ENCODE measurements at places on chromosomes 5 and 9. TPM values are rescaled to one million over a fixed set of nuclear protein-coding genes. Genes with fewer than 3 reads are reported as not detected.

GRCh38 chr5:172689801-172690200, 48.7 kb downstream of the NEURL1B start:
- DNase-seq, result no peak

- no peak for DNase-seq
These were observed 235.7 kb downstream of the COMMD10 start for GRCh38 chr5:116320486-116320885.

- DNase-seq, result no peak
These were observed 328.0 kb downstream of the PDE4D start for GRCh38 chr5:59565551-59565950.

DNA sequence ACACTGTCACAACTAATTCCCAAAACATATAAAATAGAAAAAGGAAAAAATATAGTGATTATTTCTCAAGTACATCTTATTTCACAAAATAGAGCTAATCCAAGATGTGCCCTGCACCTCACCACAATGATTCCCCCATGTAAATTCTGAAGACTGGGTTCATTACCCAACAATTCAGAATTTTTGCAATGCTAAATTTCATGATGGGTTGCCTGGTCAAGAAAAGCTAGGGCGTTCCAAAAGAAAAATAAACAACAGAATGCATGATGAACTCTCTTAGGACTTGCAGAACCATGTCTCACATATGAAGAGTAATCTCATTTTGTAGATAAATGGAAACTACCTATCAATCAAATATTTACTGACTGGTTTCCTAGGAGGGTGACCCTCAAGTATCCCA, 259.6 kb upstream of the NFIL3 start:
- no peak for DNase-seq

DNA sequence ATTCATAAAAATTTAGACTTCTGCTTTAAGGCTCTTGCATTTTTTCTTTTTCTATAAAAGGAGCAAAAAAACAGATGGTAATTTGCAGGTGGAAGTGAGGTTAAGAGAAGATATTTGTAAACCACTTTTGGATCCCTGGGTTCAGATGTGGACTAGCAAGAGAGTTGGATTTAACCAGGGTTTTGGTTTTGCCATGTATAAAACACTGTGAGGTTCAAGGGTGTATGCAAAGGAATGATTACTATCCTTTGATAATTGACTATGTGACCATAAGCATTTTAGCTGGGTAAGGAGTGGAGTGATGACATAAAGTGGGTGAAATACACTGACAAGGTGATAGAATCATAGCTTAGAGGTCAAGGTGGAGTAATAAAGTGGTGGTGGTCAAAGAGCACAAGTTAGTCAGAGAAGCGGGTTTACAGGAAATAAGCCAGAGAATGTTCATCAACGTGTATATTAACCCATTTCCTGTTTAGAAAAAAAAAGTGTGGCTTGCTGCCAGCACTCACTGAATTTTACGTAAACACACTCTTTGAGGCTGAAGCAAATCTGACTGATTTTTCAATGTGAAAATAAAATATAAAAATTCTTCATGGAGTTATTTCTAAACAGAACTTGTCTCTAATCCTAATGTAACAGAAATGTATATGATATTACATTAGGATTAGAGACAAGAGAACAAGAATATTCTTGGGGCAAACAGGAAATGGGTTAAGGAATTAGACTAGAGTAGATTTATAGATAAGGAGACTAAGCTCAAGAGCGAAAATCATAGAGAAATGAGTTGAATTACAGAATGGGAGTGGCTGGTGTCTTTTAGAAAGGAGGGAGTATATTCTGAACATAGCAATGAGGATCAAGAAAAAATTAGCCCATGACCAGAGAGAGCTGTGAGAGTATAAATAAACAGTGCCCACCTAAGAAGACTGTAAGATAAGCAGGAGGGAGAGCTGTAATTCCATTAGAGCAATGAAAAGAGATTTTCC, 74.5 kb downstream of the CDKN2A start:
- DNase-seq, result no peak

DNA sequence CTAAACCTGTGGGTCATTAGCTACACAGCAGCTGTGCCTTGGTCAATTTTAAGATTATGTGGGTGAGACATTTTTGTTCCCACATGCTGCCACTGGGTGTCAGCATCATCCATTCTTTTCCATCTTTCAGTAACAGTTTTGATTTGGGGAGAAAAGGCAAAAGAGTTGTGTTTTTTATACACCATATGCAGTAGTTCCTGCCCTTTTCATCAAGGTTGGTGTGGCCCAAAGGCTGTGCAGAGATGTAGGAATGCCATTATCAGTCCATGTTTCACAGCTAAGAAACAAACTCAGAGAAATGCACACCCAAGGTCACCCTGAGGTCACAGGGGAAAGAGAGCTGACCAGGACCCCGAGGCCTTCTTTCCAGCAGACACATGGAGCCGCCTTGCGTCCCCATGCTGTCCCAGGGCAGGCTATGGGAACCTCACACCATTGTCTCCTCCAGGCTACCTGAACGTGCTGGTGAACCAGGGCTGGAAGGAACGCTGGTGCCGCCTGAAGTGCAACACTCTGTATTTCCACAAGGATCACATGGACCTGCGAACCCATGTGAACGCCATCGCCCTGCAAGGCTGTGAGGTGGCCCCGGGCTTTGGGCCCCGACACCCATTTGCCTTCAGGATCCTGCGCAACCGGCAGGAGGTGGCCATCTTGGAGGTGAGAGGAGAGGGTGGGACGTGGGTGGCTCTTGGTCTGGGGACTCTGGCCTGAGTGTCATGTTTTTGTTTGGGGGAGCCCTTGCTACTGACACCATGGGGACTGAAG, 27.8 kb upstream of the GRPEL2 start:
- peak; percentile 48 for DNase-seq

DNA sequence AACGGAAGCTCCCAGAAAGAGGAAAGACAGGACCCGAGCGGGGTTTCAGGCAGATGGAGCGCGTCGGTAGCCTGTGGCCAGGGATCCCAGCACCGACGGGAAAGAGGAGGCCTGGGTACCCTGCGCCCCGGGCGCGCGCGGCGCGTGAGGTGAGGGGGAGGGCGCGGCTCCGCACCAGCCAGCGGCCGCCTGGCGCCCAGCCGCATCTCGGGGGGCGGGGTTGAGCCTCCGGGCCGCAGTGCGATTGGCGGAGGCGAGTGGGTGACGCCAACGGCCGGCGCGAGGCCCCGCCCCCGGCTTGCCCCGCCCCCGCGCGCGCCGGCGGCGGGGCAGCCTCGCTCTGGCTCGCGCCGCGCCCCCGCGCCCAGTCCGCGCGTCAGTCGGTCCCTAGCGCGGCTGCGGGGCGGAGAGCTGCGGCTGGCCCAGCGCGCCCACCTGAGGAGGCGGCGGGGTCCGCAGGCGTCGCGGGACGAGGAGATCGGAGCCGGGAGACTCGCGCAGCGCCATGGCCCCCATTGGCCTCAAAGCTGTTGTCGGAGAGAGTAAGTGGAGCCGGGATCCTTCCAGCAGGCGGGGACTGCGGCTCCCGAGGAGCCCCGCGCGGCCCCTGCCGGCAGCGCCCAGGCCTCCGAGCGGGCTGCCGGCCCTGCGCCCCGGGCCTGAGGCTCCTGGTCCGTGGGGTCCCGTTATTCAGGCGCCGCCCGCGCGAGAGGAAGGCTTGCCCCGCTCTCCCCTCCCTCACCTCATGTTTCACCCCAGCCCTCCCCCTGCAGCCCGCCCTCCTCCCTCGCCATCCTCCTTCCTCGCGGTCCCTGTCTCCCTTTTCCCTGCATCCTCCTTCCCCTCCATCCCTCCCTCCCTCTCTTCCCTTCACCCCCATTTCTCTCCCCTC, at the start of gene STXBP1:
TSS of gene STXBP1 (plus strand) at position 379 of the 892 bp plus-strand sequence. CDS start at position 506, 127 bp downstream.
- peak; percentile 85 for DNase-seq

DNA sequence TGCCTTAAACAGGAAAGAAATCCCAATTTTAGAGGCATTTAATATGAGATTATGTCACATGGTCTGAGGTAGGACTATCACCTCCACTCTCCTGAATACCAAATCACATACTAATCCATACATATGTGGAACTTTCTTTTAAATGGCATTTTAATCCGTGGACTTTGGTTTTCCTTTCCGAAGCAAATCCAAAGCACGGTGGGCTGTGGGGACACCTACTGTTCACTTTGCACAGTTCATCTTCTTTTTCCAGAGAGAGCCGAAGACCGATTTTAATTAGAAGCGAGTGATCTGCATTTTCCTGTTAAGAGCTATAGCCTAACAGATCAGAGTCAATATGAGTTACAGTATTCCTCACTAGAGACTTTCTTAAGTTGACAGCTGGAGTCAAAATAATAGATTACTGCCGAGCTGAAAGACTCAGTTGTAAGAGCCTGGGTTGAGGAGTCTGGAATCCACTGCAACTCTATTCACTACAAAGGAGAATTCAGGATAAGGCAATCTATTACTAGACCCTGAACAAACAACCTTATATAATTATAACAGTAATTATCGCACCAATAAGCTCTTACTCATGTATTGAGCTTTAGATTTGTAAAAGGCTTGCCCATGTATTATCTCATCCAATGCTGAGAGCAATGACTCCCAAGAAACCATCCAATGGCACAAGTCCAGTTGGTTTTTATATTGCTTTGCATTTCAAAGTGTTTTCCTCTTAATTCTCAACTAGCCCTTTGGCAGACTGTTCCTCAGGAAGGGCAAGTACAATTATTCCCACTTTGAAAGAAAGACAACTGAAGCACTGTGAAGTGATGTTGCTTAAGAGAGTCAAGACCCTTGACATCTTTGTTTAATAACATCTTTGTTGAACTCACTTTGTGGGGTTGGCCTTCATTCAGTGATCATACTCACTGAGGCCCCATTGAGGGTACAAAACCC, 144.7 kb downstream of the TRPM6 start:
- peak; percentile 33 for DNase-seq

- DNase-seq, result no peak
These were observed 442.4 kb upstream of the ZNF462 start for GRCh38 chr9:106420511-106420944.

DNA sequence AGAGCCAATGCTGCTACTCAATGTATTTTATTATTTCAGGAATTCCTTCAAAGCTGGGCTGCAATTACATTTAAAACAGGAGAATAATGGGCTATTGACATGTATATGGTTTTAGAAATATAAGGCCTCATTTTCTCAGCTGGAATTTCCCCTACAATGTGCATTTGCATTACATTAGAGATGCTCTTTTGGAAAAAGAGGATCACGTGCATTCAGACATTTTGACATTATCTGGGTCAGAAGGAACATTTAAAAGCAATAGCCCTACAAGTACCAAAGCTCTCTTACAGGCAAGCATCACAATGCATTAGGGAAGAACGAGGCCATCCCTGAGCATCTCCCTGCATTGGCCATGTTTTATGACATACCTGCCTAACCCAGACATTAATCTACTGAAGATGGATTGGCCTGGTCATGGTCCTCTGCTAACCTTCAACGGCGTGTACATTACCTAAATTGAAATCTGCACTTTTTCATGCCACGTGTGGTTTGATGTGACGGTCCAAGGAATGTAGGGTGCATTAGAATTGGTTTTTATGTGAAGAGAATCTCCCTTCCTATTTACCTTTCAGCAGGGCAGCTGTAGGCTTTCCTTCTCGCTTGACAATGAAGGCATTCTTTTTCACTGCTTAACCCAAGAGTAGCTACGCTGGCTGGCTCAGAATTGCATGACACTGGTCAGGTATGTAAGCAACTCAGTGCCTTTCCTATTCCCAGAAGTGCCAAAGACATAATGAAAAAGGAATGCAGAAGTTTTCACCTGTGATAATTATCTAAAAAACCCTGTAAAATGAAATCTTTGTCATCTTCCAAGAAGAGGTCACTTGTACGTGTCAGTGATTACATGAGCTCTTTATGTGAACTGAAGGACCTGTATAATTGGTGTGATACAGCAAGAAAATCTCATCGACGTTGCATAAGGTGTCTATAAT, 212.3 kb upstream of the MPDZ start:
- no peak for DNase-seq

DNA sequence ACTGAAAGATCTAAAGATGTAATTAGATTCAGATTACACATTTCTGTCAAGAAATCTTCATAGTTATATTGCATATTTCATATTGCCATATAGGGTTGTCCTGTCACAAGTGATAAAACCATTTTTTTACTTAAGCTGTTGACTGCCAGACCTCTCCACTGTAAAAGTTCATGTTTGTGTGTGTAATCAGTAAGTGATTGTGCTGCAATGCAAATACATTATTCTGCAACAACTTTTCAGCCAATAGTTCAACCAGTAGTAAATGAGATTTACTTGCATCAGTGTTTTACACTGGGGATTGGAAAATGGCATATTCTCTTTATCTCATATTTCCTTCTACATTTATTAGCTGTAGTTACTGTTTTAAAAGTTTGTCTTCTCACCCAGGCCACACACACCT, 603.9 kb upstream of the RORB start:
- no peak for DNase-seq

GRCh38 chr9:17166346-17166745, 31.5 kb downstream of the CNTLN start:
- no peak for DNase-seq

DNA sequence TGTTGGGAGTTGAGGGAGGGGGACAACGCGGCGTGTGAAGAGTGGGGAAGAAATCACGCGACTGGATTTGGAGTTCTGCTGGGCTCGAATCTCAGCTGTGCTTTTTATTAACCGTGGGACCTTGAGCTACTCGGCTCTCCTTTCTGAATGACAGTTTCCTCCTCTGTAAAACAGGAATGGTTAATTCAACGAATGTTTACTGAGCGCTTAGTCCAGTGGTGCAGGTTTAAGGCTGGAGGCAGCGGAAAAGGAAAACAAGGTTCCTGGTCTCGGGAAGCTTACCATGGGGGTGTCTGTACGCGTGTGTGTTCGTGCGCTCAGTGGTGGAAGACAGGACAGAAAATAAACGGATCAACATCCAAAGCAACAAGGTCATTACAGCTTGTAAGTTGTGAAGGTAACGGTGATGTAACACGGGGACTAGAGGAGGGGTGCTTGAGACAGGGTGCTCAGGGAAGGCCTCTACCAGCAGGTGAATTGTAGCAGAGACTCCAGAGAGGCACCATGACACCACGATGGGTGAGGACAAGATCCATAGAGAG, 277 bp downstream of the EIF4E1B start:
- DNase-seq, result no peak

DNA sequence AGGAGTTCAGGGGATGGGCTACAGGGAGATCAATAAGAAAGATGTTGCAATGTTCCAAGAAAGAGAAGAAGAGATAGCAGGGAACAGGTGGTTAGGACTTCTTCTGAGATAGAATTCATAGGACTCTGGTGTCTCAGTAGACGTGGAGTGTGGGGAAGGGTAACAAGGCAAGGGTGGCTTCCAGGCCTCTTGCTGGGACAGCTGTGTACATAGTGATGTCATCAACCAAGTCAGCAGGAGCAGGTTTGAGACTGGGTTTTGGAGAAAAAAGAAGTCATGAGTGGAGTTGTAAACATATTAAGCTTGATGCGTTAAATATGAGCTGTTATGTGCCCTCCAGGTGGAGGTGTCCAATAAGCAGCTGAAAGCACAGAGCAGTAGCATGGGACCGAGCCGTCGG, 211.8 kb upstream of the RASEF start:
- DNase-seq, result no peak

The KCTD16 gene
- total RNA-seq, result 2.8 TPM

The PCDHAC2 gene
- 1.2 TPM for total RNA-seq

The TRIM41 gene
- 32.2 TPM for total RNA-seq

The IL4 gene
- total RNA-seq, result not detected

The FAM193B gene
- 15.5 TPM for total RNA-seq

The GRIA1 gene
- total RNA-seq, result not detected

The LHX3 gene
- total RNA-seq, result 0.07 TPM
